A549 treated with CpdA at 1 μM for 4 hours (cell line): ENCODE measurements at places on chromosomes 1 and 21. TPM values are rescaled to one million over a fixed set of nuclear protein-coding genes. Genes with fewer than 3 reads are reported as not detected.

Gene F5
- 0.05 to 0.24 TPM (median 0.08 TPM) in 5 replicates for total RNA-seq

Gene SLC27A3
- total RNA-seq: 1.2 to 3.5 TPM (median 1.5 TPM) in 5 replicates

Gene RNU1-1
- not detected in 5 replicates for total RNA-seq

Gene DIO1
- total RNA-seq: not detected in 5 replicates

Gene TTC4
- 29.0 to 41.6 TPM (median 30.6 TPM) in 5 replicates for total RNA-seq

Gene PEAR1
- total RNA-seq: 9.3 to 11.4 TPM (median 9.9 TPM) in 5 replicates

Gene GPR52
- 0.17 TPM in 1 of 5 replicates, not detected in the others for total RNA-seq

Gene GJB3
- total RNA-seq: 3.3 to 8.0 TPM (median 5.1 TPM) in 5 replicates

Gene SLC45A3
- total RNA-seq: 4.9 to 7.3 TPM (median 6.8 TPM) in 5 replicates

Gene IPP
- total RNA-seq: 3.4 to 5.5 TPM (median 5.0 TPM) in 5 replicates

Gene ETNK2
- 3.0 to 4.1 TPM (median 3.4 TPM) in 5 replicates for total RNA-seq

Gene LCE1B
- not detected in 5 replicates for total RNA-seq

Gene DNM3
- 0.51 to 0.87 TPM (median 0.67 TPM) in 5 replicates for total RNA-seq

Gene GPR157
- 4.1 to 6.6 TPM (median 5.4 TPM) in 5 replicates for total RNA-seq

Gene KCNT2
- 0.03 to 0.05 TPM in 2 of 5 replicates, not detected in the others for total RNA-seq

Gene TTC24
- total RNA-seq: not detected in 5 replicates

Gene ZNHIT6
- 15.4 to 21.9 TPM (median 18.4 TPM) in 5 replicates for total RNA-seq

Gene GBP6
- not detected in 5 replicates for total RNA-seq

Gene SLC2A5
- 0.05 to 0.26 TPM (median 0.13 TPM) in 5 replicates for total RNA-seq

Gene LCE2C
- total RNA-seq: not detected in 5 replicates

Gene LAMC2
- 25.3 to 36.8 TPM (median 29.1 TPM) in 5 replicates for total RNA-seq

Gene SEMA4A
- 0.34 to 0.65 TPM (median 0.41 TPM) in 5 replicates for total RNA-seq

Gene CASZ1
- 1.7 to 2.5 TPM (median 1.8 TPM) in 5 replicates for total RNA-seq

Gene IVL
- 0.03 TPM in 1 of 5 replicates, not detected in the others for total RNA-seq

Gene DMBX1
- total RNA-seq: 0.61 to 1.5 TPM (median 0.82 TPM) in 5 replicates

Gene AGT
- 0.06 to 0.20 TPM (median 0.08 TPM) in 5 replicates for total RNA-seq
